IPS-NIHi11 (cell line): ENCODE measurements at places on chromosomes 4 and X.

GRCh38 chrX:42273387-42273786, 350.0 kb upstream of the CASK start:
- DNase-seq = no peak

GRCh38 chr4:36278789-36279188, 2.6 kb upstream of the DTHD1 start:
- DNase-seq = no peak

DNA sequence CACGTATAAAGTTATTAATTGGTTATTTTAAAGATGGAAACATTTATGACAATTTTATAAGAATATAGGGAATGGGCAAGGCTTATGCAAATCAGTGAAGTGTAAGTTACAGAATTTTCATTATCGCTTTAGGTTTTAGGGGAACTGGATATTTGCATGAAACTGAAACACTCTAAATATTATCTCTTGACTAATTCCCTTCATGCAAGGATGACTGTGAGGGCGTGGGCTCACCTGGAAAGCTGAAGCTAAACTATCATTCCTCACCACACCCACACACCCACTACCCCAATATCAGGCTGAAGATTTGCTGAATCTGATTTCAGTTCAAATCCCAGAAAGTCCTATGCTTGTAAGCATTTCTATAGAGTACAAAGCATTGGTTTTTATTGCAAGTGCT, 81.7 kb upstream of the ARHGAP24 start:
- no peak for DNase-seq

- DNase-seq = no peak
These were observed 39.6 kb upstream of the MAGEA4 start for GRCh38 chrX:151873096-151873495.

GRCh38 chr4:76205476-76205875, 8.1 kb downstream of the SCARB2 start:
- no peak for DNase-seq
